ENCODE measurements at places on chromosomes 13 and 19.

DNA sequence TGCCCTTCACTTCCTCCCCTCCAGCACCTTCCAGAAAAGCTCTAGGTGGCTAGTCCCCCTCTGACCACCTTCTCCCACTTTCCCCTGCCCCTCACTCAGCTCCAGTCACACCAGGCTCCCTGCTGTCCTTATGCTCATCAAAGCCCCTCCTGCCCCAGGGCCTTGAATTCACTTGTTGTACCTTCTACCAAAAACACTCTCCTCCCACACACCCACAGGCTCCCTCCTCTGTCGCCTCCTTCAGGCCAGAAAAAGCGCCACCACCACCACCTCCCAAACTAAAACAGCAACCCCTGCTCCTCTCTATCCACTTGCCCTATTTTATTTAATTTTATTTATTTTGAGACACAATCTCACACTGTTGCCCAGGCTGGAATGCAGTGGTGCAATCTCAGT is 4.8 kb upstream of the CEACAM16 start:
- no peak for DNase-seq

DNA sequence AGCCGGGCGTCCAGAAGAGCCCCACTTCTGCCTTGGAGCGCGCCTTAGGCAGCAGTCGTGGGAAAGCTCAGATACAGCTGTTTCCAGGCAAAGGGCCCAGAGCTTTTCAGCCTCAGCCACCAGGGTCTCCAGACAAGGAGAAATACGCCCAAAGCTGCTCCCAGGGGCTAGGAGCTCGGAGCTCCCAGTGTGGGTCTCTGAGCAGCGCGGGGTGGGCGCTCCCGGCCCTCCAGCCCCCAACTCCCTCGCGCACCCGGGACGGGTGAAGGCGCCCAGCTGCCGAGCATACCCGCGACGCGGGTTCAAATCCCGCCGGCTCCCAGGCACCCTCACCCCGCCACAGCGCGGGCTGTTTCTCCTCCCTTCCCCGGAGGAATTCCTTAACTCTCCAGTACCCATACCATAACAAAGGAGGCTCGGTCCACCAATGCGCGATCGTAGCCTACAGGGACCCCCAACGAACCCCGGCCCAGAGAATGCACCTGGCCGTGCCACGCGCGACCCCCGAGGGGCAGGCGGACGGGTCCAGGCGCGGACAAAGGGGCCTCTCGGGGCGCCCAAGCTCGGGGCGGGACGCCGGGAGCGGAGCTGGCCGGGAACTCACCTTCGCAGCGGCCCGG is 507 bp downstream of the COL4A1 start:
- DNase-seq, result peak; percentile 33

GRCh38 chr13:39968646-39969475 is 313.4 kb downstream of the COG6 start:
- DNase-seq, result no peak

- DNase-seq, result no peak
Observed at GRCh38 chr19:4295972-4296771, 6.0 kb downstream of the TMIGD2 start.

DNA sequence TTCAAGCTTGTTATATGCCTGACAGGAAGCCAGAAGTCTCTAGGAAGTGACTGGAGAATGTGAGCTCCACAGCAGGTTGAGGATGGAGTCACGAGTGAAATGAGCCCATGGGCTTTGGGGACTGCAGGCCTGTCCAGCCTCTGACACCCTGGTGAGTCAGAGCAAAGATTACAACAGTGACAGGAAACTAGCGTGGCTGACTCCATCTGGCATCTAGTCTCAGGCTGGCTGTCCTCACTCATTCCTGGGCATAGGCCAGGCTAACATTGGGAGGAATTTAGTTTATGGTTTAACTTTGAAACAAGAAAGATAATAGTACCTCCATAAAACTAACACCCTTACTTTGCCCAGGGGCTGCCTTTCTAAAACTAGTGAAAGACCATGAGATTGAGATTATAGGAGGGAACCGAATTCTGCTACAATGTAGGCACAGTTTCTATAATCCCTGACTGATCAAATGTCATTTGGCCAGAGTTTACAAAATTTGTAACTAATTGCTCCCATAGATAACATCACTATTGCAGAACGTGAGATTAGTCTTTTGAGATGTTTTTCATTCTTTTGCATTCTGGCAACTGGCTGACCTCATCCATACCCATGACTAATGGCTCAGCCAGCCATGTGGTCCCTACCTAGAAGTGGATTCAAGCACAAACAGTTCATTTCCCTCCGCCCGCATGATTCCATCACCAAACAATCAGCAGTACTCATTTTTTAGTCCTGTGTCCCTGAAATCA is 28.4 kb downstream of the PSG1 start:
- DNase-seq, result peak; percentile 75

GRCh38 chr13:110161112-110161882 is 145.7 kb downstream of the COL4A1 start:
- DNase-seq, result no peak

DNA sequence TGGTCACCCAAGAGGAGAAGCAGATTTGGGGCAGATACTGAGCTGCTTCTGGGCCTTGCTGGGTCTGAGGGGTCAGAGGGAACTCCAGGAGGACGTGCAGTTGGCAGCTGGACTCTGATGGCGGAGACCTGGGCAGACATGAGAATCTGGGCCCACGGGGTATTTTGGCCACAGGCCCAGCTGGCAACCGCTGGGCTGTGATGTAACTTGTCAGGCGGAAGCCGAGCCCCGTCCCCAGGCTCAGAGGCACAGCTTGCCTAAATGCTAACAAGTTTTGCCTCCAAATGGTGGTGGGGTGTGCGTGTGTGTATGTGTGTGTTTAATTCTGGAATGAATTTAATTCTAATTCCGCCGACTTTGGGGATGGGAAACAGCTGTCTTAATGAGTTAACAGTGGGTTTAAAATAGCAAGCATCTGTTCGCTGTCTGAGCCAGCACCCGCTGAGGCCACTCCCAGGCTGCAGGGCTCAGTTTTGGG is 11.6 kb downstream of the ZNRF4 start:
- DNase-seq, result no peak

DNA sequence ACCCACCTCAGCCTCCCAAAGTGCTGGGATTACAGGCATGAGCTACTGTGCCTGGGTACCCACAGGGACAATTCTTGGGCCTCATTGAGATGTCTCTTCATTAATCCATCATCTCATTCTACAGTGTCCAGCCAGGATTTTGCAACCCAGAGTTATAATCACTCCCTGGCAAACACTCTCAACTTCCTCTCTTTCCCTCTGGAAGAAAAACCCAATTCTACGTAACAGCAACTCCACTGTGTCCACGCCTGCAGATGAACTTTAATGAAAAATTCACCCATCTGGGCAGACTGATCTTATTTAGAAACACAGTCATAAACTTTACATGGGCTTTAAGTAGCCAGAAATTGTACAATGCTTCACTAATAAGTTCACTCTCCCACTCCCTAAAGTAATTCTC is 90.1 kb upstream of the ABCC4 start:
- no peak for DNase-seq

GRCh38 chr19:50311723-50312635 is 17.2 kb downstream of the KCNC3 start:
- DNase-seq, result no peak

DNA sequence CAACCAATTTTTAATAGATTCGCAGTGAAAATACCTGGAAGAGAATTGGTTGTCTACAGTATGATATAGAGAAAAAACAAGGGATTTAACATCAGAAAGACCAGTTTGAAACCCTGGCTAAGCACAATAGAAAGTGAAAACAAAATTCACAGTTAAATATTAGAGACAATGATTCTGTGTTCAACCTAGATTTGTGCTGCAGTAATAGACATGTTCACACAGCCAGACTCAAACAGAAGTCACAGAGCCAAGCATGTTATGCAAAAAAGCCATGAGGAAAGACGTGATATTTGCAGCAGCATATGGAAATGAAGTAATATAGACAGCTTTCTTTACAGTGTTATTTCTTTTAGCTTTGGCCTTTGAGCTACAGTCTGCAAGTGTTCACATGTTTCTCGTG is 48.1 kb downstream of the SCEL start:
- no peak for DNase-seq

DNA sequence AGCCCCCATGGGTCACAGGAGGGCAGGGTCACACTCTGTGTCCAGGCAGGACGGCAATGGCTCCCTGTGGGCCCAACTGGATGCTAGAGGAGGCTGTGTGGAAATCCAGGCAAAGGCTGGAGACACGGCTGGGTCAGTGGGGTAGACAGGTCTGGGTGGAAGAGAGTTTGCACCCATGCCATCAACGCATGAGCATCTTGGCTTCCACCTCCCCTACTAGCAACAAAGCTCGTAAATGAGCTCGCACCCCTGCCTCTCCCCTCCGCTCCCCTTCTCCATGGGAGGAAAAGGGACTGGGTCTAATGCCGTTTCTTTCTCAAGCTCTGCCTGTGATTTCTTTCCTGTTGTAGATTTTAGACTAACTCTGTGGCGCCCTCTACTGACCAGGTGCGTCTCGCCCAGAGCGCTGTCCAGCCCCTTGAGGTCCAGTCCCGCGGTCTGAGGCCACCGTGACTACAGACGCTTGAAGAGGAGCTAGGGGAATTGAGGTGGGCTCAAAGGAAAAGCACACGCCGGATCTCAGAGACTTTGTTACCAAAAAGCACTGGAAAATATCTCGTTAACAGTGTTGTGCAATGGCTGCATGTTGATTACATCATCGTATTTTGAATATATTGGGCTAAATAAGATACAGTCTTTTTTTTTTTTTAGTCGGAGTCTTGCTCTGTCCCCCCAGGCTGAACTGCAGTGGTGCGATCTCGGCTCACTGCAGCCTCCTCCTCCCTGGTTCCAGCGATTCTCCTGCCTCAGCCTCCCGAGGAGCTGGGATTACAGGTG is 50.7 kb upstream of the USP29 start:
- DNase-seq, result no peak

- DNase-seq, result no peak
Observed at GRCh38 chr13:113901642-113902041, 37.8 kb upstream of the GAS6 start.

DNA sequence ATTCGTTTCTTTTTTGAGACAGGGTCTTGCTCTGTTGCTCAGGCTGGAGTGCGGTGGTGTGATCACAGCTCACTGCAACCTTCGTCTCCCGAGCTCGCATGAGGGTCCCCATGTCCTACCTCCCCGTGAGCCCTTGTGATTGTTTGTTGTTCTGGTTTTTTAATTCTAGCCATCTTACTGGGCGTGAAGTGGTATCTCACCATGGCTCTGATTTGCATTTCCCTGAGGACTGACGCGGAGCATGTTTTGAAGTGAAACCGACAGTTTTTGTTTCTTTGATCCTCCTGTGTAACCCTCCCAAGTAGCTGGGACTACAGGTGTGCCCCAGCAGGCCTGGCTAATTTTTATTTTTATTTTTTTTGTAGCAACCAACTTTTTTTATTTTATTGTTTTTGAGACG is 21.7 kb downstream of the GNG7 start:
- no peak for DNase-seq

DNA sequence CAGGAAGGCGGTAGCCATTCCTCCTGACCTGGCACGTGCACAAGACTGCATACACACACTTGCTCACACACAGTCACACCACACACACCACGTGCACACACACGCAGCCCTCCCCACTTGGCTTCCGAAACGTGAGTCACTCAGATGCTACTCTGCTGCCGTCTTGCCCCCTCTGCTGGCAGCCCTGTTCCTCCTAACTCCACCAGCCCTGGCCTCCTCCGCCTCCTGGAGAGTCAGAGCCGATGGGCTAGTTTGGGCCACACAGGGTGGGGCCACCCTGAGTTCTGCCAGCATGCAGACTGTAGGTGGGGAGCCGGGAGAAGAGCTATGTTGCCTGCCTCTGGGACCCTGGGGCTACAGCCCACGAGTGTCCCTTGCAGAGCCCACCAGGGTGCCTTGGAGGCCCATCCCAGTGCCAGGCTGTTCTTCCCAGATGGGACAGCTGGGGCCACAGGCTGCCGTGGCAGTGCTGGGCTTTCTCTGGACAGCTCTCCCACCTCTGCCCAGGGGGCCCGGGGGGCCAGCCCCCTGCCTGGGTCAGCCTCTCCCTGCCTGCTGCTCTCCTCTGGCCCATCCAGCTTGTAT is 12.1 kb downstream of the PIN1 start:
- peak; percentile 97 for DNase-seq

DNA sequence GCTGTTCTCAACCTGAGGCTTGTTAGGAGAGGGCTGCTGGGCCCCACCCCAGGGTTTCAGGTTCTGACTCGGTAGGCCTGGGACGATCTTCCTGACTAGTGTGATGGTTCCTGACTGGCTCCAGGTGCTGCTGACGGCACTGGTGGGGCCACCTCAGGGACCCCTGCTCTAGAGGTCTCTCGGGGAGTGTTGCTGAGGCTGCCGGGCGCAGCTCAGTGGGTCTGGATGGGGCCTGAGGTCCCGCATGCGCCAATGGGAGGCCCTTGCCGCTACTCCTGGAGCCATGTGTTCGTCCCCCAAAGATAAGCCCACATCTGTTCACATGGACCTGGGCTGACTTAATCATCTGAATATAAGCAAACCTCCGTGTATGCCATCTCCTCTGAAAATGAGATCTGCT is 133.0 kb downstream of the ATP11A start:
- no peak for DNase-seq

- no peak for DNase-seq
Observed at GRCh38 chr13:80562433-80563156, 221.7 kb upstream of the SPRY2 start.

DNA sequence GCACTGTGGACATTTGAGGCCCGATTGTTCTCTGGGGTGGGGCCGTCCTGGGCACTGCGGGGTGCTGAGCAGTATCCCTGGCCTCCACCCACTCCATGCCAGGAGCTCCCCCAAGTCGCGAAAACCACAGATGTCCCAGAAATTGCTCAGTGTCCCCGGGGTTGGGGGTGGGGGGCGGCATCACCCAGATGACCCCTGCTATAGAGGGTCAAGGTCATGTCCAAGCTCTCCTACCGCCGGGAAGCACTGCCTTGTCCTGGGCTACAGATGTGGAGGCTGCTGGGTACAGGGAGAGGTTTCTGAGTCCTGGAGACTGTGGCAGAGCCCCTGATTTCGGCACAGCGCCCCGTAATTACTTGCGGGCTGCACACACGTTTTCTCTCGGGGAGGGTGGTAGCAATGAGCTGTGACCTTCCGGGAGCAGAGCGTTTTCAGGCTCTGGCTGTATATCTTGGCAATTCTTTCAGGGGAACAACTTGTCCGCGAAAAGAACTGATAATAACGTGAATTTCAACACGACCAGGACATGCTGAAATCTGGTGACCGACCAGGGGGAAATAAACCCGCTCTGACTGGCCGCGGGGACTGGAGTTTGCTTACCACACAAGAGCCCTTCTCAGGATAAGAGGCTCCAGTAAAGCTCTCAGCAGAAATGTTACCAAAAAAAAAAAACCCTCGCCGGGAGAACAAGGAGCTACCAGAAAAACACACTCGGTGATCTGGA is 68.1 kb downstream of the GNG7 start:
- no peak for DNase-seq

All from AG08396 (cell line).